ENCODE measurements at places on chromosomes 11 and 22.

DNA sequence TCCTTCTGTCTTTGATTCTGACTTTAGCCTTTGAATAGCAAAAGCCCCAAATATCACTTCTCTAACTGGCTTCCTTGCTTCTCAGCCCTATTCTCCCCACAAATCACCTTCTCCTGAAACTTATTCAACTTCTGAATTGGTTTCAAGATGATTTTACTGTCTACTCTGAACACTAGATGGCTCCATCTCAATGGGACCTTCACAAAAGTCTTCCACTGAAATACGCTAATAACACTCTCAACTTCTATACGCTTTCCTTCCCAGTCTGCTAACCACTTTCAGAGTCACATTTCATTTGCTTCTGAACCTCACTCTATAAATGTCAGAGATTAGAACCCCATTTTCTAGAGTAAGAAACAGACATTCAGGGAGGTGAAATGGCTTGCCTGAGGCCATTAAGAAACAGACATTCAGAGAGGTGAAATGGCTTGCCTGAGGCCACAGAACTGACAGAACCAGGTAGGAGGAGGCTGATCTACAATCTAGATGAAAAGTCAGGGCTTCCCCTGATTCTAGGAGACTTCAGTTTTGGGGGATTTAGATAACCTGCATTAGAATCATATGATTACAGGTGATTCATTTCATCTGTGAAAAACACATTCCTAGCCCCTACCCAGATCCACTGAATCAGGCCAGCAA, 20.6 kb downstream of the MORC2 start:
- DNase-seq: no peak

DNA sequence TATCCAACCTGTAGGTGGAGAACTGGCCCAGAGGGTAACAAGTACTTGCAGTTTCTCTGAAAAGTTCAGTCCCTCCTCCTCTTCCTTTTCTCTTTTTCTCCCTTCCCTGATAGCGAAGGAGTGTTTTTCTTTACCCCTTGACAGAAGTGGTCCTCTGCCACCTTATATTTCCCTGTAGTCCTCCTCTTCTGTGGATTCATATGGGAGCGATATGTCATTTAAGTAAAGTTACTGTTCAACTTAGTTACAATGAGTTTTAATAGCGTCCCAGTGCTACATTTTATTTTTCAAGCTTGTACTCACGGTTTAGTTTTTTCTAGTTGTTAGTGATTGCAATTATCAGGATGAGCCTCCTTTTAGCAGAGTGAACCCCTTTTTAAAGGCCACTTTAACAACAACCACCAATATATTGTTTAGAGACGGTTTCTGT, 1.4 kb downstream of the PCF11 start:
- DNase-seq: no peak

- DNase-seq: no peak
These were observed 24.4 kb upstream of the ALG8 start for GRCh38 chr11:78163828-78164227.

- no peak for DNase-seq
These were observed 19.8 kb upstream of the ABCC8 start for GRCh38 chr11:17496406-17496805.

- DNase-seq: no peak
These were observed 5.9 kb downstream of the RANGAP1 start for GRCh38 chr22:41280065-41280464.

DNA sequence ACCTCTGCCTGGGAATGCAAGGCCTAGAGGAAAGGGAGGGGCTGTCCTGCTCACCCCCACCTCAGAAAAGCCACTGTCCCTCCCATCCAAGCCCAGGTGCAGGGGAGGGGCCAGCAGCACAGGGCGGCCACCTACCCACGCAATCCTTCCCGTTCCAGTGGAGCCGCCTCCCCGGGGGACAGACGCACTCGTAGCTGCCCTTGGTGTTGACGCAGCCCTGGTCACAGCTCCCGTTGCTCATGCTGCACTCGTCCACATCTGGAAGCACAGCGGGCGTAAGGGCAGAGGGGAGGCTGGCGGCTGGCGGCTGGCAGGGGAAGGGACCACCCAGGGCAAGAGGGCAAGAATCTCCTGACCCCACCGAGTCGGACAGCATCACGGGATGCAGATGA, 40.3 kb upstream of the TTLL12 start:
- no peak for DNase-seq

DNA sequence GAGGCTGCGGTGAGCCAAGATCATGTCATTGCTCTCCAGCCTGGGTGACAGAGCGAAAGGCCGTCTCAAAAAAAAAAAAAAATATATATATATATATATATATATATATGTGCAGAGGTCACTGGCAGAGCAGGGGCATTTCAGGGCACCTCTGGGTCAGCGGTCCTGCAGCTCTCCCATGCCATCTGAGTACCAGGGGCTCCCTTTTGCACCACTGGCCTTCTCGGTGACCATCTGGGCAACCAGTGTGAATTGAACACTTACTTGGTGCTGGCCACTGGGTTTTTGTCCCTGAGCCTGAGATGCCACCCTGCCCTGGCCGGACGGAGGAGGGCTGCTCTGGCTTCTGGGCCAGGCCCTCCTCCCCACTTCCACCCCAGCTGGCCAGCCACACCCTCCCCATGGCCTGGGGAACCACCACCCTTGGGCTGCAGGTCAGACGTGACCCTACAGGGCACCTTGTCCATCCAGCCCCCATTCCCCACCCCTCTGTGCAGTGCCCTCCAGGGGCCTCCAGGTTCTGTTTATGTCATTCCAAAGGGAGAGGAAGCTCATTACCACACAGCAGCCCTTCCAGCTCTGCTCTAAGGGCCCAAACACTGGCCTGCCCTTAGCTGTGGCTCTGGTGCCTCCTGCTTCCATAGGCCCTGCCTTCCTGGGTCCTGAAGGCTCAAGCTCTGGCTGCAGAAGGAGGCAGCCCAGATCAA, 10.3 kb downstream of the MAPK8IP1 start:
- no peak for DNase-seq

DNA sequence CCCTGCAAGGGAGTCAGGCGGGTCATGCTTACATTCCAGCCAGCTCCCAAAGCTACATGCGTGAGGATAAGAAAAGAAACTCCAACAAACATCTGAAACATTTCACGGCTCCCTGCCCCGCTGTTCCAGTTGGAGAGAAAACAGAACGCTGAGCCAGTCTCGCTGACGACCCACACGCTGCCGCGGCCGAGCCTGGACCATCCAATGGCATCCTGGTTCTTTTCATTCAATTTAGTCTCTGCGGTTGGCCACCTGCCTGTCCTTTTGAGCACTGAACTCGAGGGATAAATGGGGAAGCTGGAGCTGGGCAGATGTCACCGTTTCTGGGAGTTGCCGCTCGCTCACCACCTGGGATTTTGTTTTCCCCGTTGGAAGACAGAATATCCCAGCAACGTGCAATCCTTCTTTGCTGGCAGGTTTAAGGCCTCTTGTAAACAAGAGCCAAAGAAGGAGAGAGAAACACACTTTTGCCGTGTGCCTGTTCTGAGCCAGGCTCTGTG, 45.3 kb upstream of the SHISAL1 start:
- no peak for DNase-seq

DNA sequence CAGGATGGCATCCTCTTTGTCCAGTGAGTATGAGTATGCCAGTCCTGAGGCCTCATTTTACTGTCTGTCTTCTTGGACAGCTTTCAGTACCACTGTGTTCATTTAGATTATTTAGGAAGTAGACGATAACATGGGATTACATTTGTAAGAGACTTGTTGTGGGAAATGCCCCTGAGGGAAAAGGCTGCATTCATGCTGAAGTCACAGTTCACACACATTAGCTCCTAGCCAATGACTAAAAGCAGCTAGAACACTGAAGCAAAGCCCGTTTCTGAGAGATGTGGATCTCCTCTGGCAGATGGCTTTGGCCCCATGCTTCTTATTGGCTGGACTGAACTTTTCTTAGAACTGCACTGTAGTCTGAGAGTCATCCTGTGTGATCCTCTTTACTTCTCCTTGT, 242.4 kb downstream of the FAM76B start:
- no peak for DNase-seq

- DNase-seq: no peak
These were observed 88.6 kb downstream of the SNX19 start for GRCh38 chr11:130827451-130828377.

DNA sequence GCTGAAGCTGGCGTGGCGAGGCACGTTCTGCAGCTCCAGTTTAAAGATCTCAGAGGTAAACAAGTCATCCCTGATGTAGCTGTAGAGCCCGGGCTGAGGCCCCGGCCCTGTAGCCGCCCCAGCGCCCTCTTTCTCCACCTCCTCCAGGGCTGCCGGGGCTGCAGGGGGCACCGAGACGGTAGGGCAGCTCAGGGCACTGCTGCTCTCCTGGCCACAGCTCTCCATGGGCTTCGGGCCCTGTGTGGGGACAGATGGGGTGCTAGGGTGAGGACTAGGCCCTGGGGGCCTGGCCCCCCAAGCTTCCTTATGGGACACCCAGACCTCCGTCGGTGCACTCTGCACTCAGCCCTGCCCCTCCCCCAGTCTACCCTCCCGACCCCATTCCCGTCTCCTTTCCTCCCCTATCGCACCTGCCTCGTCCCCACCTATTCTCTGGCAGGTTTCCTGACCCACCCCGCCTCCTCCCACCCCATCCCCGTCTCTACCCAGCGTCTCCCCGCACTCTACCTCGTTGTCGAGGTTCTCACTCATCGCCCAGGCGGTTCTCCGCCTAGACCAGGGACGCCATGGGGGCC, 559 bp downstream of the RANBP1 start:
- no peak for DNase-seq

- no peak for DNase-seq
These were observed 16.2 kb upstream of the SHANK3 start for GRCh38 chr22:50656122-50657070.
